Left lung (tissue), 14 donors: ENCODE measurements at places on chromosomes 7 and 10. TPM values are rescaled to one million over a fixed set of nuclear protein-coding genes. Genes with fewer than 3 reads are reported as not detected.

The KCNH2 gene
- polyA plus RNA-seq = 4.2 TPM

The TBC1D12 gene
- polyA plus RNA-seq = 18.9 TPM

The TBX20 gene
- not detected for polyA plus RNA-seq

The ZNF503 gene
- polyA plus RNA-seq = 70.2 TPM

The NHLRC2 gene
- 26.4 TPM for polyA plus RNA-seq

The FXYD4 gene
- not detected for polyA plus RNA-seq
